Stimulated activated CD8-positive, alpha-beta memory T cell treated with anti-CD3 and anti-CD28 coated beads, Interleukin-4, amount 100 ng/mL, for 48 hours (primary cell): ENCODE measurements at places on chromosomes 2 and 18.

GRCh38 chr2:1978706-1979105, 234.4 kb upstream of the PXDN start:
- no peak for DNase-seq

GRCh38 chr2:176508984-176509740, 239.9 kb downstream of the MTX2 start:
- peak; percentile 38 for DNase-seq

DNA sequence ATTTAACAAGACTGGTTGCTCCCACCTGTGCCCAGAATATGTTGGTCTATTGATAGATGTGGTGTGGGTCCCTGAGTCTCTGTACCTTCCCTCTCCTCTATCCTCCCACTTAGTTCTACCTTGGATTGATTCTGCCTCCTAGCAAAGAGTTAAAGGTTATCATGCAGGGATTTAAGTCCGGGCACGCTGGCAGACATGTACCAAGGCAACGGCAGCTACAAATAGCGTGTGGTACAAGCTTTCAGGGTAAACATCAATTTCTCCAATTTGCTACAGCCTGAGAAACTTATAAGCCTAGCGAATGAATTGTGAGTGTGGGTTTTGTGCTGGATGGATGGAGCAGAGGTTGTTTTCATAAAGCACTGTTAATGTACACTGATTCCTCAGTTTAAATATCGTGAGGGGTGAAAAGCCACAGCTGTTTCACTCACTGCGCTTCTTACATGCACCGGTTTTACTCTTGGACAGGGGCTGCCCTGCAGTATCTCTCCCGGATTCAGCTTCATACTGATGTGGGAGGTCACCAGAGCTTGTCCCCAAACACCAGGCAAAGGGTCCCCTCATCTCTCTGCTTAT, 289.8 kb downstream of the ICOS start:
- no peak for DNase-seq

DNA sequence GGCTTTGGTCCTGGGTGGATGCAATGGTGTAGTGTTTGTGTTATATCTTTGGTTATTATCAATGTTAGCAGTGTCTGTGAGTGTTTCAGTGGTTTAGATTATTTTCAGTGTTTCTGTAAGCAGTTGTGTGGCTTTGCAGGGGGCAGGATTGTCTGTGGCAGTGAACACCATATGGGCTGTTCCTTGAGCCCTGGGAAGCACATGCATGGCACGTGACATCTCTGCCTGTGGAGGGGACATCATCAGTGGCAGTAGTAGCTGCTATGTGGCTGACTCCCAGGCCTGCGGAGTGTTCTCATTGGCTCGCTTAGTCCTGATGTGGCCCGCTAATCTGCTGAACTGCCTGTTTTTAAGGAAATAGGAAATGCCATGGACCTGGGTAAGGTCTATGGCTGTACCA, 327.5 kb downstream of the GULP1 start:
- no peak for DNase-seq

GRCh38 chr2:172425336-172425735, 2.0 kb upstream of the ITGA6 start:
- no peak for DNase-seq

DNA sequence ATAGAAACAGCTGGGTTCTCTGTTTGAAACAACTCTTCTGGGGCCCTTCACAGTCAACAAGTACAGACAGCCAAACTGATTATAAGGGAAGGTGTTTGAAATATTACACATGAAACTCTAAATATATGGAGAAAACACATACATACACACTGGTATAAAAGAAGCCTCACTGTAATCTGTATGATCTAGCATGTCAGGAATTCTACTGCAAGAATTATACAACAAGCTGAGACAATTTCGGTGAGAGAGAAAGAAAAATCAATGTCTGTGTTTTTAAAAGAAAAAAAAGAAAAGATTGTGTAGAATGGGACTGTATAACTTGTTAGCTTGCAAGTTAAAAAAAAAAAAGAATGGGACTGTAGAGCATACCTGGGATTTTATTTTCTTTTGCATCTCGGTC, 26.3 kb downstream of the IRS1 start:
- DNase-seq, result no peak

- DNase-seq, result no peak
Measured at GRCh38 chr2:144256996-144257707, 262.8 kb downstream of the ZEB2 start.

DNA sequence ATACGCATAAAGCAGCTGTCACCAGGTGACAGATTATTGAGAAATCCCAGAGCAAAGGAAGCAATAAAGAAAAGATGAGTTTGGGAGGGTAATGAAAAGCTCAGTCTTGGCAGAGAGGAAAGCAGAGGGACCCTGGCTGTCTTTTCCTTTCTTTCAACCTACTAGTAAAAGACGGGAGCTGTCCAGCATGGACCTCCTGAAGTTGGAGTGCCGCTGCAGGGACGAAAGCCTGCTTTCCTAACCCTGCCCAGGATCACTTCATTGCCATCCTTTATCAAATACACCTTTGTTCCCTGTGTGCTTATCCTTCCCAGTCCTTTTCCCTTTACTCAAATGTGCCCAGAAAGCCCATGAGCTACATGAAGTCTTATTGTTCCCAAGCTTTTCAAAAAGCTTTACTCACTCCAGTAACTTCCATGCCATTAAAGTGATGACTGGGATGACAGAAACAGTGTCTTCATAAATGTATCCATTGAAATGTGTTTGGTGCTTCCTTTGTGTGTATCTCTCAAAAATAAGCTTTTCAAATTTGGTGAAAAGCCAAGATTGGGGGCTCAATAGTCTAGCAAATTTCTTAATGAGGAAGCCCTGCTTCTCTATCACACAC, 3.7 kb upstream of the SPR start:
- DNase-seq, result peak; percentile 56

DNA sequence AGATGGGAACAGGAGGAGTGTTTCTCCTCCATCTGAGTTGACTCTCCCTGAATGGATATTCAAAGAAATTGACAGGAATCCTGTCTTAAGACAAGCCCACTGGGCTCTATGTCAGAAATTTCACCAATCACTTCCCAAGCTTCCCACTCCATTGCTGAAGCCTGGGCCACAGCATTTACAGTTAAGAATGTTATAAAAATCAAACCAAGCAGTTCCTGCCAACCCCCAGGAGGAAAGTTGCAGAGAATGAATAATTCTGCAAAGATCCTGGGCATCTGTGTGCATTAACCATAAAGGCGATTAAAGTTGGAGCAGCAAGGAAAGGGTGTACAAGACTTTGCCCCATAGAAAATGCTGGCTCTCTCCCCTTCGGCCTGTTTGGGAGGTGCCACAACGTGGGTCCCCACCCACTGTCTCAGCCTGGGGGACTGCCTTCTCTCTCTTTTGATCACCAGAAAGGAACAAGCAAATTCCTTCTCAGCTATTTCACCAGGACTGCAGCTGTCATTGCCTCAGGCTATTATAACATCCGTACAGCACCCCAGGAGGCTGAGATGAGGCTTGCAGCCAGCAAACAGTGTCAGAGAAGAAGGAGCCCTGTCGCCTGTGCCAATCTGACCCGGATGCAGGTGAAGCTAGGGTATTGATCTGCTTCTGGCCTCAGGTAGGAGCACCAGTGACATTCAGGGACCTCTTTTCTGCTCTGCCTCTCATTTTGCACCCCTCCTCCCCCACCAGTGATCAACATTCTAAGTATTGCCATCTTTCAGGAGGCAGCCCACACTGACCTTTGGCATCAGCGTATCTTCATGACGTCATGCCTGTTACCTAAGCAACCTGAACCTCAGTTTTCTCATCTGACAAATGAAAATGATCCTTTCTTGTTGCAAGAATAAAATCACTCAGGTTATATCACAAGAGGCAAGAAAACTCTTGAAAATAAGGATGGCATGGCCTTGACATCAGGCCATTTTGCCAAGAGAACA, 219.0 kb downstream of the SH3BP4 start:
- no peak for DNase-seq

GRCh38 chr2:23449413-23449812, 64.4 kb downstream of the KLHL29 start:
- no peak for DNase-seq

GRCh38 chr18:45139478-45139877, 458.8 kb downstream of the SETBP1 start:
- no peak for DNase-seq

GRCh38 chr18:37553633-37554398, 11.8 kb downstream of the CELF4 start:
- DNase-seq, result no peak

DNA sequence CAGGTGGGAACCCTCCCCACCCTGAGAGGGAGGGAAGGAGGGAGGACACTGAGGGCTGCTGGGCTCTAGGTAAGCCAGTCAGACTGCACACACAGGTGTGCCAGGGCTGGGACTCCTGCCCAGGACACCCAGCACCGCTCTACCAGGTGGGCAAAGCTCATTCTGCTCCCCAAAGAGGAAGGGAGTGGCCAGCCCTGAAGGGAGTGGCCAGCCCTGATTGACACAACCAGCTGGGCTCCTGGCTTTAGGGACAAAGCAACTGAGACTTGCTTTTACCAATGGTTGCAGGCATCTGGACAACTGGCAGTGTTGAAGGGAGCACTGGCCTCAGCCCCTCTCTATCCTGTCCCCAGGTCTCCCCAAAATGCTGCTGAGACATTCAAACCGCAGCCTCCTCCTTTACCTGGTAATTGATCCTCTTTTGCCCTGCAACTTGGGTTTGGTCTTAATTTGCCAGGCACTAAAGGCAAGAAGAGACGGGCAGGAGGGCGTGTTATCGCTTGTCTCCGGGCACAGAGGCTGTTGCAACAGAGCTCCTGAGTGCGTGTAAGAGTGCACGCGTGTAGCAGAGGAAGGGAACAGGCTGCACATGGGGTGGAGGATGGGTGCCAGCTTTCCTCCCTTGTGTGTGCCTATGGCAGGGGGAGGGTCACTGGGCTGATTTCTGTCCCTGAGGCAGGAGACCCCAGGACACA, 14.5 kb upstream of the FOSL2 start:
- DNase-seq, result no peak

DNA sequence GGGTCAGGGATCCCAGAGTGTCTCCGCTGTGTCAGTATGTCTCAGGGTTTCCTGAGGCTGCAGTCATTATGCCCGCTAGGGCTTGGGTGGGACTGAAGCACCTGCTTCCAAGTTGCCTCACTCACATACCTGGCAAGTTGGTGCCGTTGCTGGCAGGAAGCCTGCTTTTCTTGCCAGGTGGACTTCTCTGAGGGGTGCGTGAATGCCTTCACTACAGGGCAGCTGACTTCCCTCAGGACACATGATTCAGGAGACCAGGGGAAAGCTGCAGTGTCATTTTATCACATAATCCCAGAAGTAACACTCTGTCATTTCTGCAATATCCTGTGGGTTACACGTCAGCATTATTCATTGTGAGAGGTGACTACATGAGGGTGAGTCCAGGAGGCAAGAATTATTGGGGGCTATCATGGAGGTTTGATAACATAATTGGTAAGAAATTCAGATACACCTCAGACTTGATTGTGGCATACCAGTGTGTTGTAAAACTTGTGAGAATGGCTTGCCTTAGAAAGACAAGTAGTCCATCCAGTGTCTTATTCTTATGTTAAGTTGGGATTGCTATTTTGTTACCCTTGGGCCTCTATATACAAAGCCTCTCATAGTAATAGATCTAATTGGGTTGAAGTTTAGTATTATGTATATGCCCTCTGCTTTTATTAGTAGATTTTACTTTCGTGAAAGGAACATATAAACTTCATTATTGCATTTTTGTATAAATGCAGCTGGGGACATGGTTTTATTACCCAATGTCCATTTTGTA, 44.1 kb downstream of the NEDD4L start:
- peak; percentile 24 for DNase-seq

DNA sequence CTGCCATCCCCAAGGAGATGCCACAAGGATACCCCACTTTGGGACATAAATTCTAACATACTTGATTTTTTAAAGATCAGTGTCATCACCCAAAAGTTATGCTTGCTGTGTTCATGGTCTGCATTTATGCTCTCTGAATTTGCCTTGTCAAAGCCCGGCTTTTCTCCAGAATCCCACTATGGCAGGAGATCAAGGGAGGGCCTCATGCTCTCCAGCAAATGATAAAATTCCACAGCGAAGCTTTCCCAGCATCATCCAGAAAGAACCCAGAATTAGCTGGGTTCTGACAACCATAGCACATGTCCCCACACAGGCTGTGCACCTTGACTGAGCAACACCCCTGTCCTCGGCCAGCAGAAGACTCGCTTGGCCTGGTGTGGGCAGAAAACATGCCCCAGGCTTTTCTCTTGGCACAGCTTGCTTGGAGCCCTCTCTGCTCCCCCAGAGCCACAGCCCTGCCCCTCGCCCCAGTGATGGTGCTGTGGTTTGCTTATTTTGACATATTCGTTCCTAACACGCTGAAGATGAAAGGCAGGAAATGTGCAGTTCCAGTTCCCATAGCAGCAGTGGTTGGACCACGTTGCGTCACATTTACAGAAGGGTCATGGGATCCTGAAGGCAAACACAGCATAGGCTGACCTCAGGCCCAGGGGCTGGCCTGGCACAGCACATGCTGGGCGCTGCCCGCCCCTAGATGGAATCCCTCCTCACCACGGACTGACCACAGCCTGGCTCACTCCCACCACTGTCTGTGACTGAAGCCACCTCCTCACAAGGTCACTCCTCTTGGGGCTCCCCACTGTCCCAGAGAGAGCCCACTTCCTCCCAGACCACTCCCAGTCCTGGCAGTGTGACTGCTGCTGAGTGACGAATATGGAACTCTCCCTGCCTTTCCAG, 14.1 kb upstream of the CHRNA1 start:
- DNase-seq, result peak; percentile 78

GRCh38 chr2:56981554-56981953, 797.8 kb downstream of the CCDC85A start:
- DNase-seq, result no peak

GRCh38 chr2:205582366-205582765, 99.9 kb upstream of the NRP2 start:
- no peak for DNase-seq

DNA sequence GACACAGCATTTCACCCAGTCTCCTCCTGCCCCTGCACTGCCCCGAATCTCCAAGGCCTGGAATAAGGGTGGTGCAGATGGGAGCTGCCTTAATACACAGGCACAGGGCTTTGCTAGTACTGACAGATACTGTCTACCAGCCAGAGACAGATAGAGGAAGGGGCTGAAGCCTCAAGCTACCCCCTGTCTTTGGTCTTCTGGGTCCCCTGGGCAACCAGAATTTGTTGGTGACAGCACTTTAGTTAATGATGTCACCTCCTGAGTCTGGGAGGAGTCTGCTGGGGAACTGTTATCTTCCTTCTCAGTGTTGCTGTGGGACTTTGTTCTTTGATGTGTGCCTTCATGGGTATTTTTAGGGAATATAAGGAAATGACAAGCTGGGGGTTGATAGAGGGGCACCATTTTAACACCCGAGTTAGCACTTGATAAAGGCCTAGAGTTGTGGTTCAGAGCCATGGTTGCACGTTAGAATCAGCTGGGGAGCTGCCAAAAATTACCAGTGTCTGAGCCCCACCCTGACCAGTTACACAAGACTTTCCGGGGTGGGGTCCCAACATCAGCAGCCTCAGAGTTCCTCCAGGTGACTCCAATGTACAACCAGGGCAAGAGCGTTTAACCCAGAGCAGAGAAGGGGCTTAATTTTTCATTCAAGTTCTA, 136.8 kb downstream of the SMAD7 start:
- DNase-seq, result peak; percentile 26

DNA sequence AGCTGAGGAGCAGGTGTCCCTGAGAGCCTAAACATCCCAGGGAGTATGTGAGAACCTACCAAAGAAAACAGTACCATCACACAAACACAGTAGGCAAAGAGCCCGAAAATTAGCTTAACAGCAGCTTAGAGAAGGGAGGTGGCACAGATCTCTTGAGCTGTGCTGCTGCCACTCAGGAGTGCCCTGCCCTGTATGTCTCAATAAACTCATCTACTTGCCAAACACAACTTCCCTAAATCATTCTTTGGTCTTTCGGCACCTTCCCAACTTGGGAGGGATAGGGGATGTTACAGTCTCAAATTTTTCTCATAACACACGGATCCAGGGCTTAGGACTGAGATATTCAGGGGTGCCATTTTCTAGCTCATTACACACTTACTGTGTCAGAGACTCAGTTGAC, 45.3 kb upstream of the C1D start:
- DNase-seq, result no peak
